ENCODE measurements at places on chromosomes 7 and 10.

GRCh38 chr7:468681-469562, 50.7 kb downstream of the PDGFA start:
- no peak for DNase-seq

DNA sequence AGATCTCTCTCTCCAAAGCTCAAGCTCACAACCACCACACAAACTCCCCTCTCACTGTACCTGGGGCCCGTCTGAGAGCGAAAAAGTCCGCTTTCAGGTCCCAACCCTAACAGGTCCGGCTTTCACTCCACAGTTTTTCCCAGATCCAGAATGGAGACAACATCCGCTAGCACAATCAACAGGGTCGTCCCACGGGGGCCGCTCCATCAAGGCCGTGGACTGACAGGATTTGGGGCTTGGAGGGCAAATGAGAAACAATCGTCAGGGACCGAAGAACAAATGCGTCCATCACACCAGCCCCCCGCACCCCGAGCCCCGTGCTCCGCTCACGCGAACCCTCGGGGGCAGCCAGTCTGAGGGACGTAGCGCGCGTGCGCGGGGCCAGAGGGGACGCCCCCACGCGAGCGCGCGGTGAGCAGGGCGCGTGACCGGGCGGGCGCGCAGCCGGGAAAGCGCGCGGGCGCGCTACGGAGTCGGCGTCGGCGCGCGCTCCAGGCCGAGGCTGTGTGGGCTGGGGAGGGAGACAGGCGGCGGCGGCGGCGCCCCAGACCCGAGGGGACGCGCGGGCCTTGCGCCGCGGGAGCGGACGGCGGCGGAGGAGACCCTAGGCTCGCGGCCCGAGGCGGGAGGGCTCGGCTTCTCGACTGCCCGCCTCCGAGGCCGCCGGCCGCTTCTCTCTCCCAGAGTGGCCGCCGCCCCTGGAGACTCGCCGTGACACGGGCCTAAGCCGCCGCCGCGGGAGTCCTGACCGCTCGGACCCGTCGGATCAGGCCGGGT, at the start of gene SLK:
Gene SLK (plus strand): TSS at position 470 of the 777 bp plus-strand sequence. CDS start 606 bp downstream, outside the sequence.
- peak; percentile 94 for DNase-seq

DNA sequence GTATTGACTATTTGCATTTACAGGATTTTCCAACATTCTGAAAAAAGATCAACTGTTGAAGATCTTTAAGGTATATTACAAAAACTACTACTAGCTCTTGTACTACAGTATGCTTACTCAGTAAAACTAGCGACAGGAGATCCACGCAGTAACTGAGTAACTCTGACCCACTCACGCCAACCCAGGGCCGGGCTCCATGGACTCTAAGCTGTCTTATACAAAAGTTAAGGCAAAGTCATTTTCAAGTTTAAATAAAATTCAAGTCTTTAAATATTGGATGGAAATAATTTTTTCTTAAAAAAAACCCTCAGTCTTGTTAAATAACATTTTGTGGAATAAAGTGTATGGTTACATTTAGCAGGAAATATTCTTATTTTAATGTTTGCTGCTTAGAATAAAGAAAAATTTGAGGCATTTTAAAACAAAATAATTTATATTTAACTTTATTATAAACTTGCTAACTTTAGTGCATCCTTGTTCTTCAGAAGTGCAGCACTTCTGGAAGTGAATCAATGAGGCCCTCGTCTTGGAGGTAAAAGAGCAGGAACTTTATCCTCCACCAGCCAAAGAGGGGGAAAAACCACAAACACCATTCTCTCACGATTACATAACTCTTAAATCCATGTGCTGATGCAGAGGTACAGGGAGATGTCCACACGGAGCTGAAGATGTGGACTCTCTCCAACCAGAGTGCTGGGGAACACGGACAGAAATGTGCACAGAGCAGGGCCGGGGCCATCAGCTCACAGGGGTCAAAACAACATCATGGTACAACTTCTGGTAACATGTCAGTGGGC, 119.9 kb downstream of the LARP4B start:
- no peak for DNase-seq

DNA sequence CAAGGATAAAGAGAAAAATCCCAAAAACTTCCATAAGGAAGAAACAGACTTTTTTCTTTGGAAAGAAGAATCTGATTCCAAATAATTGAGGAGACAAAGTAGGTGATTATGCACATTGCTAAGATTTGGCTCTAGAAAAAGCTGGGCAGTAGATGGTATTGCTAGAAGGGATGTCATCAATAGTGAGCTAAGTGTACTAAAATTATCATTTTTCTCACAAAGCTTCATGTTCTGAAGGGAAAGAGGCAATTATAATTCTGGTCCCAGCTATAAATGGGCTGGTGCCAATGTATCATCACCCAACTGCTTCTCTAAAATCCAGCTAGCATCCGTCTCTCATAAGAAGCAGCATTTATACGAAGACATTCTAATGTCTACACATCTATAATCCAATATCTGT, 23.9 kb downstream of the STEAP1 start:
- no peak for DNase-seq

DNA sequence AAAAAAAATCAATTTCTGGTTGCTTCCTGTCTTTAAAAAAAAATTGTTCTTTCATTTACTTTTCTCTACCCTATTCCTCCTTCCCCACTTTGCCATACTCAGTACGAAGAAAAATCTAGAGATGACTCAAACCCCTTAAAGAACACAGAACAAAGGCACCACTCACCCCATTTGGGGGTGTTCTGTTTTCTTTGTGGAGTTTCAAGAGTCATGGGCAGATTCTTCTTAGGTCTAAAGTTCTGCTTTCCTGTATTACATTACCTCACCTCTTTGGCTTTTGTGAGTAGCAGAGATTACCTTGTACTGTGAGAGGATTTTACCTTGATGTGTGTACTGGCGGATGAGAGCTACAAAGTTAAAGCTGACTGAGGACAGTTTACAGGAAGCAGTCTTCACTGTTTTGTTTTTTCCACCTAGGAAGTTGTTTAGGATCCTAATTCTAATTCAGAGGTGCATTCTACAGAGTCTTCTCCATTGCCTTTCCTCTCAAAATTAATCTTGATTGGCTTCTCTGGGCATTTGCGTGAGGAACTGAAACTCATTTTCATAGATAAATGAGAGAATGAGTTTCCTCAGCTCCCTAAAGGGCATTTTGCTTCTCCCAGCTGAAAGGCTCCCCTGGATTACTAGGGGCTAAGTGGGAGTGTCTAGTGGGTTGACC, 20.7 kb downstream of the AVL9 start:
- no peak for DNase-seq

DNA sequence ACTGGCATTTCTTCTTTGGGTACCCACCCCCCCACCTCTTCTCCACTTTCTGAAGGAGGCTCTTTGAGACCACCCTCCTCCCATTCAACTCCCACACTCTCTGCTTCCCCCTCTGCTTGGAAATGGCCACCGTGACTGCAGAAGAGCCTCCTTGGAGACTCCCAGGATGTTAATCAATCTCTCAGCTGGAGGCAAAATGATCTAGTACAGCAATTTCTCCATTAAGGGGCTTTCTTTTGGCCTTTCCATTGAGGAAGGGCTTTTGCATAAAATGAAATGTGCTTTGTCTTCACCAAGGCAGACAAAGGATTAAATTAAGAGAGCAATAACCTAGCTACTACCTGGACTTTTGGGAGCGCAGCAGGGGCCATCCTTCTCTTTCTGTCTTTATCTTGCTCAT, 26.1 kb downstream of the CDHR3 start:
- no peak for DNase-seq

GRCh38 chr7:114295522-114295921, 119.1 kb upstream of the FOXP2 start:
- DNase-seq: no peak

DNA sequence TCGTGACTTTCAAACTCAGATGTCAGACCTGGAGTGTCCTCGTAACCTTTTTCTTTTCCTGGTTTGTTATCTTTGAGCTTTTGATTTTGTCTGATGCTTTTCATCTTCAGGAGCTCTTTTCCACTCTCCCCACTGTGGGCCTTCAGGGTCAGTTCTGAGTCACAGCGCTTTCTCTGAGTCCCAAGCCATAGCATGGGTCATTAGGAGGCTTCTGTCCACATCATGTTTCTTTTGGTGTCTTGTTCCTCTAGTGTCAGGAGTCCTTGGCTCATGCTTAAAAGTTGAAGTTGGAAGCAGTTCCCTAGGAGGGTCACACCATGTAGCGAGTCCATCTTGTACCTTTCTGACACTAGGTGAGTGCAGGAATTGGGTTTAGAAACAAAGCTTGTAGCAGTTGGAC, 40.3 kb downstream of the DAGLB start:
- DNase-seq: no peak

GRCh38 chr7:128841921-128842673, 11.9 kb downstream of the FLNC start:
- peak; percentile 58 for DNase-seq

GRCh38 chr10:49009199-49009979, 69.7 kb upstream of the LRRC18 start:
- DNase-seq: no peak

Data from erythroblast (primary cell).